ENCODE measurements at places on chromosomes 3 and 15. TPM values are rescaled to one million over a fixed set of nuclear protein-coding genes. Genes with fewer than 3 reads are reported as not detected.

CIAO2A gene
- polyA plus RNA-seq, result 43.1 TPM

HHATL gene
- polyA plus RNA-seq, result 70.3 TPM

DNA sequence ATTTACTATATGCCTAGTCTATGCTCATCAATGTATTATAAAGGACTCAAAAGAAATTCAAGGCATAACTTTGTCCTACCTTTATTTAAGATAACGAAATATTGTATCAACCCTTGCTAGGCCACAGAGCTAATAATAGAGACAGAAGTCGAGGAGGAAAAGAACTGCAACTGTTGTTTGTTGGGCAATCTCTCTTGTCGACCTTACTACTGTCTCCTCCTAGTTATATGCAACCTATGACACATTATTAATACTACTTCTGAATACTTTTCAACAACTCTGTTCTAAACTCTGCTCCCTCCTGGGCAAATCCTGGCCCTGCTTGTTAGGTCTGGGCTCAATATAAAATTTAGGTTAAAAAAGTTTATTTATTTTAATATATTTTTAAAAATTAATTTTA lies 24.6 kb downstream of the SPPL2A start:
- DNase-seq, result no peak

GRCh38 chr3:161355508-161355907 lies 15.8 kb downstream of the SPTSSB start:
- no peak for DNase-seq

- no peak for DNase-seq
Measured at GRCh38 chr3:23253214-23253613, 50.1 kb downstream of the UBE2E2 start.

- no peak for DNase-seq
Measured at GRCh38 chr3:125212091-125212508, 448 bp downstream of the SLC12A8 start.

- no peak for DNase-seq
Measured at GRCh38 chr15:25787381-25787780, 75.7 kb downstream of the ATP10A start.

GRCh38 chr15:27254055-27254454 lies 283.1 kb downstream of the GABRG3 start:
- no peak for DNase-seq

- peak; percentile 92 for DNase-seq
Measured at GRCh38 chr3:12938258-12938711, 96.9 kb upstream of the RPL32 start.

GRCh38 chr3:149832086-149832485 lies 19.1 kb downstream of the RNF13 start:
- no peak for DNase-seq

DNA sequence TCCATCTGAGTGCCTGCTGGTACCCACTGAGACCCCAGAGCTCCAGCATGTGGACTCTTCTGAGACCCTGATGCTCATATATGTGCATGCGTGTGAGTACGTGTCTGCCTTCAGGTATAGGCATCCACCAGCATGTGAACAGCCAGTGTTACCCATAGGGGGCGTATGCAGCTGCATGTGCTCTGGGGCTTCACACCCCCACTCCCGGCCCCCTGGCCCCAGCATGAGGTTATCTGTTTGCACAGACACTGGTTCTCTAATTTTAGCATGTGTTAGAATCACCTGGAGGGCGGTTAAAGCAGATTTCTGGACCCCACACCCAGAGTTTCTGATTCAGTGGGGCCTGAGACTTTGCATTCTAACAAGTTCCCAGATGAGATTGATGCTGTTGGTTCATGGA lies 824 bp upstream of the CILP start:
- no peak for DNase-seq

DNA sequence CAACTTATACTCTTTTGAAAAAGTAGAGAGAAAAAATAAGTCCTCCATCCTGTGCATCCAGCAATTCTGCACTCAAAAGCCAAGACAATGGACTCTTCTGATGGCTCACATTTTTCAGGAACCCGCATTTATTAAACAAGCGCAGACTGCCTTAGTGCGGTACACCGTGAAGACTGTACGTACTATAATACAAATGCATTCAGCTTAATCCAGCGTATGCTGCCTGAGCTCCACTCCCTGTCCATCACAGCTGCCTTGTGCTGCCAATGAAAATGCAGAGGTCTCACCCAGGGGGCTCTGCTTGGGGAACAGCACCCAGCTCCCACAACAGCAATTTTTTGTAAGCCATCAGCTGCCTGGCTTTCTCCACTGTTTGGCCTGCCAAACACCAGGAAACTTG lies 350.9 kb downstream of the ULK4 start:
- no peak for DNase-seq

DNA sequence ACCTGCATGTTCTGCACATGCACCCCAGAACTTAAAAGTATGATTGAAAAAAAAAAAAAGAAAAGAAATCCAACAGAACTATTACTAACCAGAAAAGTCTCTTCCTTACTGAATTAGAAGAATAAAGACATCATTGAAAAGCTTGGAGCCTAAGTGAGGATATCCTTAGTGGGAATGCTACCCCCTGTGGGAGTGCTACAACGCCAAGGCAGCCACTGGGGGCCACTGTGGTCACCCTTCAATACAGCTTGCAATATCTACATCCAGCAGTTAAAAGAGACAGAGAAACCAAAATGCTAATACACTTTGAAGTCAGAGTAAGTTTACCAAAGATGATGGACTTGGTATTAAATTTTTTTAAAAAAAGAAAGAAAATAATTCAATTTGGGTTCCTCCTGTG lies 292.0 kb downstream of the PLCL2 start:
- DNase-seq, result no peak

Measured in hindlimb muscle (tissue), 1 donor.